Renal cortical epithelial cell (primary cell): ENCODE measurements at places on chromosomes 1 and 21. TPM values are rescaled to one million over a fixed set of nuclear protein-coding genes. Genes with fewer than 3 reads are reported as not detected.

Gene PIGM
- total RNA-seq = 4.0 and 5.2 TPM in 2 replicates

Gene VAV3
- total RNA-seq = 4.7 and 126 TPM in 2 replicates

Gene ARF1
- 162 and 184 TPM in 2 replicates for total RNA-seq

DNA sequence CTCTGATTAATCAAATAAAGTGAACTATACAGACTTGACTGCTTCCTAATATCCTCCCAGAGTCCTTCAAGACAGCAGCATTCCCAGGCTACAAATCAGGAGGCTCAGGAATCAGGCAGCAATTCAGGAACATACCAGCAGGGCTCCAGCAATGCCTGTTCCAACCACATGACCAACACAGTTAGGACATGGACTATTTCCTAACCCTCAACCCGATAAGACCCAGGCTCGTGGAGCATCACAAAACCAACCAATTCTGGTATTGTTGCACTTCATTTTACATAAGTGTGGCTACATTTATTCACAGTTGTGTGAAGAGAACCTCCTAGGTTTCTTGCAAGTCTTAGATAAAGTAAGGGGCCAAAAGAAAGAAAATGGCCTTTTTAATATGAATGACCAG, 546.2 kb upstream of the ADGRL2 start:
- DNase-seq = no peak

GRCh38 chr1:194228427-194228826, 1042.0 kb upstream of the B3GALT2 start:
- no peak for DNase-seq
